CD4-positive, alpha-beta T cell treated with Interleukin-2 at 100 ng/mL for 4 hours (primary cell): ENCODE measurements at places on chromosomes 1 and 21.

- DNase-seq, result peak; percentile 65
These were observed 16.7 kb downstream of the POU3F1 start for GRCh38 chr1:38029685-38030511.

GRCh38 chr1:43632135-43632670, 17.7 kb upstream of the KDM4A start:
- no peak for DNase-seq

DNA sequence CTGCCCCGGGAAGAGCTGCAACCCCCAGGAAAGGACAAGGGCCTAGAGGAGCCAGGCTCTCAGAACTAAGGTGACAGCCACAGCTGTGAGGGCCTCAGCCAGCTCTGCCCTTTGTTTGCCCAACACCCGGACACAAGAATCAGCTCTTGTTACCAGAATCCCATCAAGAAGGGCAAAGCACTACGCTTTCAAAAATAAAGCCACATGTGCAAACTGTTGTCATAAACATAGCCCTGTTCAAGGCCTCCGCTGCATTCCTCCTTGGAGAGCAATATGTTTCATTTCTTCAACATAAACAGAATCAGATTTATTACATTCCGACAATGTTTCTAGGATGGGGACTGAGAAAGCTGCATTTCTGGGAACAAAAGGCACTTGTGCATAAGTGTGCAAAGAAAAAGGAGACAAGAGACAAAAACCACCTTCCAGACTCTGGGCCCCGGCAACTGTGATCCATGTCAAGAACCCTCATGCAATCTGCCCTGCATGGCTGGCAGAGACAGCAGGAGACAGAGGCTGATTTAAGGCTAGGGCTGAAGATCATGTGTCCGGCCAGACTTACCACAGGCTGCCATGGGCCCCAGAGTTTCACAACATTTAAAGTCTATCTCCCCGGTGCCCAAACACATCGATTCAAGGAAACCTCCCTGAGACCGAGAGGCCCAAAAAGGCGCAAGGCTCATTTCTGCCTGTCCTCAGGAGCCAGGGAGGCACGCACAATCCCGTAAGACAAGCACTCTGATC, 71.0 kb downstream of the SSBP3 start:
- DNase-seq, result no peak

DNA sequence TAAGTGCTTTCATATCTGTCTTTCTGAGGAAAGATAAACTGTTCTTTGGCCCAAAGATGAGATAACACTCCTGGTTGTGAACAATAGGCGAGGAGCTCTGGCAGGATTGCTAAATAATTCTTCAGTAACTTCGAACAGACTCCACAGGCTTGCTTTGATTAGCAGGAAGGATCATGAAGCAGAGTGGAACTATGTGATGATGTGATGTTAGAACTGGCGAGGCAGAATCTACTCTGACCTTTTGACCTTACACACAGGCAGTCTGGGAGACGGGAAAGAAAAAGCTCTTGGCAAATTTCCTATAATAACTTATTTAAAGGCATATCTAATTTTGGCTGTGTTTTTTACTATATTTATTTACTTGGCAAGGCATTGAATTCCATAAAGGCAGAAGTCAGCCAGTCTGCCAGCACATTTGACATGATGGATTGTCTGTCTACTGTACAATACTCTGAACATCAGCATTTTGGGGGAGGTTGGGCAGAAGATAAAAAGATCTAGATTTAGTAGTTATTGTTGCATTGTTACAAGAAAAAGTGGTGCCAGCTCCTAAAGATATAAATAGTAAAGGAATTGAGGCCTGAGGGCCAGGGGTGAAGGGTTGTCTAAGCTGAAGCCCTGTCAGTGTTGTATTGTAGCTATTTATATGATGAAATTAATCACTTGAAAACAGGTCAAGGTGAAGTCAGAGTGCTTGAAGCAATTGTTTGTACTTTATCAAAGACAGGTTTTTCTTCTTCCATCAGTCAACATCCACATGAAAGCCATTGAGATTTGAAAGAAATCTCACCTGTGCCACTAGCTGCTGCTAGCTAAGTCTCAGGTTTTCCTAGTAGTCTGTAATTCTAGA, 708.8 kb downstream of the LTN1 start:
- no peak for DNase-seq

GRCh38 chr1:203152158-203153034, 23.2 kb downstream of the MYBPH start:
- DNase-seq, result no peak

GRCh38 chr1:95093296-95093695, 20.5 kb upstream of the ALG14 start:
- DNase-seq, result no peak

DNA sequence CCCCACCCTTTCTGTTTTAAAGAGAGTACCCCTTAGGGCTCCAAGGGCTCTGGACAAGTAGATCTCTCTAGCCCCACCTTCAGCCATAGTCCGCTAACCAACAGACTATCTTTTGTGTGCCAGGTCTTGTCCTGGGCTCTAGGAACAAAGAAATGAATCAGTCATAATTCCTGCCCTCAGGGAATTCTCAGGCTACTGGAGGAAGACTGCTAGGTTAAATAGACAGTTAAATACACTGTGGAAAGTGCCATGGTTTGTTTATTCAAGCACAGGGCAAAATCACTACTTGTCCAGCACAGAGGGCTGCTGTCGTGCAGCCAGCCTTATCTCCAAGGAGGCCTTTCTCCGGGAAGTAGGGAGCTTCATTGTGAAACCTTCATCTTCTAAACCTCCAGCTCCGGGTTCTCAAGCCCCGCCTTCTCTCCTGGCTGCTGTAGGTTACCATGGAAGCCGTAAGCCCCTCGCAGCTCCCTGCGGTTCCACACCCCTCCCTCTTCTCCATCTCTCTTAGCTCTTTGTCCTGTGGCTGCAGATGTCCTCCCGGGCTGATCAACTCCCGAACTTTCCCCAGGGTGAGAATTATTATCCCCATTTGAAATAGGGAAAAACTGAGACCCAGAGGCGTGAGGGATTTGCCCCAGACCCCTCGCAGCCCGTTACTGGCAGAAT, 29.8 kb downstream of the SHISAL2A start:
- DNase-seq, result no peak
